ENCODE measurements at places on chromosomes 1 and 21. TPM values are rescaled to one million over a fixed set of nuclear protein-coding genes. Genes with fewer than 3 reads are reported as not detected.

DNA sequence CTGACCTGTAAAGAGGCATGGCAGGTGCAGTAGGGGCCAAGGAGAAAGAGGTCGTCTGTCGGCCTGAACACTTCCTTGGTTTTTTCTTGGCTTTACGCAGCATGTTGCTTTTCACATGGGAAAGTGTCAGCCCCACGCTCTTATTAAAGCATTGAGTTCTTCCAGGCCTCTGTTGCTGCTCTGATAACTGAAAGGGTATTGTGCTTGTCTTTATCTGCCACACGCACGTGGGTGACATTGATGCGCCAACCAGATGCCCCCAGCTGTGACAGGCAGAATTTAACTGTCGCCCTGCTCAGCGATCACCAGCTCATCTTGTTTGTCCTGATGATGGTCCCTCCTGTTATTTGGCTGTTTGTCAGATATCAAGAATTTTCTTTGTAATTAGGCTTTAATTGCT is 76.5 kb downstream of the GALNT2 start:
- no peak for DNase-seq

- no peak for DNase-seq
Observed at GRCh38 chr1:243513726-243514491, 258.1 kb downstream of the SDCCAG8 start.

DNA sequence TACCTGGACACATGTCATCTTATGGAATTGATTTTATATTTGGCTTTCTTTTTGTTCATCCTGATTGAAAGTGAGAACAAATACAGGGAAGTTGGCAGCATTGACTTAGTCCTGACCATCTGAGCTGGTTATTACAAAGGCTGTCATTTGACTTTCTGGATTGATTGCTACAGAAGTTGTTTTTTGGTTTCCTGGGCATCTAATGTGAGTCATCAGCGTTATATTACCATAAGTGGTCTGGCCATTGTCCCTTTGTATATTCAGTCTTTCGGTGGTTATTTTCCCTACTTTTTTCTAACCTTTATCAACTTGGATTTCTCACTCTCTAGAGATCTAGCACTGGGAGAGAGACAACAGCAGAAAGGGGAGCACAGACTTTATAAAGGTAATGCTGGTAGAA is 1646.5 kb downstream of the MRPL39 start:
- no peak for DNase-seq

Gene S100A9
- total RNA-seq: 4.6 TPM

Gene PTGER3
- 0.43 TPM for total RNA-seq

Gene RIPK4
- 5.9 TPM for total RNA-seq

Gene PHLDA3
- 23.1 TPM for total RNA-seq

Gene BRINP2
- total RNA-seq: 5.9 TPM
